ENCODE measurements at places on chromosomes 1 and 21.

DNA sequence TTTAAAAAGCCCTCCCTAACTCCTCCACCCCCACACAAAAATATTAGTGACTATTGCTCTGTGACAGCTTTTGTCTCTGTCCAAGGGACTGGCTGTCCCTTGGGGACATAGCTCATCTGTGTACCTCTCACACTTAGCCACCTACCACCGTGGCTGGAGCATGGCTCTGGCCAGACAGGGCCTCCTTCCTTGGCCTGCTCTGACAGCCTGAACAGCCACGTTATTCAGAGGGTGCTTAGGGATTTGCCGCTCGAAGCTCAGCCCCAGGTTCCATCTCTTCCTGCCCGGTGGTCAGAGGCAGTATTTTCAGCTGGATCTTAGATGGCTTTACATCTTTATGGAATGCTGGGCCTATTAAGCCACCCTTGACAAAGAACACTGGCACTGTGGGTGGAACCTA, 6.1 kb upstream of the CELSR2 start:
- DNase-seq, result no peak

DNA sequence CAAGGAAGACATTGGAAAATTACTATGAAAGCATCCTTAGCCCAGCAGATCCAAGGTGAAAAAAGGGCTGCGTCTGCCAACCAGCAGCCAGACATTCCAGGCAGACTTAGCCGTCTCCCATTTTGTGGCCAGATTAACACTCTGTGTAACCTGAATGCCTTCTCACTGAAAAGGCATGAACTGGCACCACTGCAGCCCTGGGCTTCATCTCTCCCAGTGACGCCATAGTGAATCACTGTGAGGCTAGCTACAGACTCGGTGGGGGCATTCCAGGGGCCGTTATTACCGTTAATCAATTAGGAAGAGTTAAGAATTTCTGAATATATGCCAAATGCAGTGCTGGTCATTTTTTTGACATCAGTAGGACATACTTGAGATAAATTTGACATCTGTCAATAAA, 627.4 kb downstream of the LMO4 start:
- no peak for DNase-seq

DNA sequence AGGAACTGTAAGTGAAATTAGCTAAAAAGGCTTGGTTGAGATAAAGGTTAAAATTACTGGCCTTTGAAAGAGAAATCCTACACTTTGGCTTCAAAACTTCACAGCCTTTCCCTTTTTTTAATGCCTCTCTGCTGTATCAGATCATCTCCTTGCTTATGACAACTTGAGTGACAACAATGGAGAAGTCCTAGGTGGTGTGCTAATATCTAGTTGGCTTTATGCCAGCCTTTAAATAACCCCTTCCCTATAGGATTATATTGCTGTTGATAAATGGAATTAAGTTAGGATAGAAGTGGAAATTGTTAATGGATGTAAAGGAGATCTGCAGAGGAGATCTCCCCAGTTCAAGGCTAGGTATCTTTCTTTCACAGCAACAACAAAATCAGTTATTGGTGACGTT, 130.2 kb upstream of the ATP1B1 start:
- DNase-seq, result no peak

- no peak for DNase-seq
These were observed 95.6 kb upstream of the GPR52 start for GRCh38 chr1:174352117-174352516.

DNA sequence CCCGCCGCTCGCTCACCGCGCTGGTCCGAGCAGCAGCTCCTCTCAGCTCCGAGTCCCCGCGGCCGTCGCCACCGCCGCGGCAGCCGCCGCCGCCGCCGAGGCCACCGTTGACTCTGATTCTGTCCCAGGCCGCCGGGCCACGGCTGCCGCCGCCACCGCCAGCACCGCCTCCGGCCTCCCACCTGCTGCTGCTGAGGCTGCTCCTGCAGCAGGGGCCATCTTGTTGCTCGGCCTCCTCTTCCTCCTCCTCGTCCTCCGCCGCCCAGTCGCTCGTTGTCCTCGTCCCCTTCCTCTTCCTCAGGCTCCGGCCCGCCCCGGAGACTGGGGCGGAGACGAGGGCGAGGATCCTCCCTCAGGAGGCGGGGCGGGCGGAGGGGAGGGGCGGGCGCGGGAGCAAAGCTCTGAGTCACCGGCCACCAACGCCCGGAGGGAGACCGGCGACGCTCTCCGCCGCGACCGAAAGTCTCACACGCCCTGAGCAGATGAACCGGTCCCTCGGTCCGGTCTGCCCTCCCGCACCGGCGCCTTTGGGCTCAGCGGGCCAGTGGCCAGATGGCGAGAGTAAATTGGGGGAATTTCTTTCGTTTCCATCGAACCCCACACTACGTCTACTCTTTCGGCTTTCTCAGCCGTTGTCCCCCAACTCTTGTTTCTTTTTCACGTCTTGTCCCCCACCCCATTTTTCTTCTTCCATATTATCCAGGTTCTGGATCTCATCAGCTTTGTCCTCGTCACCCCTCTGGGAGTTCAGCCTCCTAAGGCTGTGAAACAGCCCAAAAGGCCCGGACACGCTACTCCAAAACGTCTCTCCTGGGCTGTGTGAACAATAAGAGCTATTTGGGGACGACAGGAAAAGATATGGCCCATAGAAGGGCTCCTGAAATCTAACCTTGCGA, at the start of gene RC3H1:
TSS of gene RC3H1 (minus strand) at position 278 of the 896 bp plus-strand sequence. CDS start 29,372 bp downstream, outside the sequence.
- DNase-seq, result peak; percentile 91

- DNase-seq, result no peak
These were observed 19.2 kb downstream of the MAB21L3 start for GRCh38 chr1:116130356-116130755.

DNA sequence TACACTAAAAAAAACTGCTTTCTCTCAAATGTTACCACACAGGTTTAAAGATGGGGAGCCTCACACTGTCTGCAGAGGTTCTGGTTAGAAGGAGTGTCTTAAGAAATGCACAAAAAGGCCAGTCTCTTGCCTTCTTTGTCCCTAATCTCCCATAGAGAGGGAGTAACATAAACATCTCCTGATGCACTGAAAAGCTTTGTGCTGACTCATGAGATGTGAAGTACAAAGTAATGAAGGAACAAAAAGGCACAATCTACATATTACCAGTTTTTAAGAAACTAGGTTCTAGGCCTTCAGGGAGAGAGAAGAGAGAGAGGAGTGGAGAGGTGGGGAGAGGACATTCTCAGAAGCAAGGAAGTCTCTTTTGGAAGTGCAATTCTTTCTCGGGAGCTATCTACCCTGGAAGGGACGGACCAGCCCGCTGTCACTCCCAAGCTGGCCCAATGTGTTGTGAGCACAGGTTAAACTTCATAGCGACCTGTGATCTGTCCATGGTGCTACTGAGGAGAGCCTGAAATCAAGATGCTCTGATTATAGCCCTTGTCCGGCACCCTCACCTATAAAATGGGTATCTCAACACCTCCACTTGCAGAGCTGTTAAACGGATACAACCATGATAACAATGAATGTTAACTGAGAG, 458.1 kb downstream of the DISC1 start:
- no peak for DNase-seq

- DNase-seq, result peak; percentile 51
These were observed 57.5 kb downstream of the BCL9 start for GRCh38 chr1:147598621-147599361.

GRCh38 chr1:158806916-158807536, 24.1 kb upstream of the MNDA start:
- no peak for DNase-seq

- DNase-seq, result peak; percentile 5
These were observed 112.5 kb downstream of the USH2A start for GRCh38 chr1:216310776-216311175.

- DNase-seq, result no peak
These were observed 11.1 kb upstream of the RAVER2 start for GRCh38 chr1:64733581-64734286.

GRCh38 chr1:11559591-11559970, 80.6 kb downstream of the DISP3 start:
- DNase-seq, result no peak

- DNase-seq, result no peak
These were observed 8.8 kb downstream of the MYCL start for GRCh38 chr1:39892601-39893595.

DNA sequence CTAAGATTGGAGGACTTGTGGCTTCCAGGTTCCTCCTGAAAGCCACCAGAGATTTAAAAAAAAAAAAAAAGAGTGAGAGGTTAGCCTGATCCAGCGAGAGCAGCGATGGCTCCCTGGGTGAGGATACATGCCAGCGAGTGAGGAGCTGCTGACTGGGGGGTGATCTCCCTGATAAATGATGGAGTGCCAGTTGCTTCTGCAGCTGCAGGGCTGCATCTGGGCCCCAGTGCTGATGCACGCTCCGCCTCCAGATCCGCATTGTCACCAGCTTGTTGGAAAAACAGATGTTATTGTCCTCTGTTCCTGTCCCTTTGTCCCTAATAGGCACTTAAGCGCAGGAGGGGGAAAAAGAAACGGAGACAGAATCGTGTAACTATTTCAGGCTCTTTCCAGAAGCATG, 28.6 kb downstream of the UBIAD1 start:
- DNase-seq, result no peak

DNA sequence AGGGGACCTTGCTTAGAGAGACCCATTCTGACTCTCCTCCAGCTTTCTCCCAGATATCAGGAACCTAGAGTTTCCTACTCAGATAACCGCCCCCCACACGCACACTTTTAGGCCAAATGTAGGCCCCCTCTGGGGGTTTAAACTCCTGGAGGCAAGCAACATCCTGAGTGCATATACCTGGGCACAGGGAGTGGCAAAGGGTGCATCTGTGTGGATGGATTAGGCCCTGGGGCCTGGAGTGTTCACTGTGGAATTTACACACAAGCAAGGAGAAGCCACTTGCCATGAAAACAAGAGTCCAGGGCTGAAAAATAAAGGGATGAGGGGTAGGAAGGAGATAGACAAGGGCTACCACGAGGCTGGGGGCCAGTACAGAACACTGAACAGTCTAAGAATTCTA, 343.1 kb downstream of the NTNG1 start:
- no peak for DNase-seq

DNA sequence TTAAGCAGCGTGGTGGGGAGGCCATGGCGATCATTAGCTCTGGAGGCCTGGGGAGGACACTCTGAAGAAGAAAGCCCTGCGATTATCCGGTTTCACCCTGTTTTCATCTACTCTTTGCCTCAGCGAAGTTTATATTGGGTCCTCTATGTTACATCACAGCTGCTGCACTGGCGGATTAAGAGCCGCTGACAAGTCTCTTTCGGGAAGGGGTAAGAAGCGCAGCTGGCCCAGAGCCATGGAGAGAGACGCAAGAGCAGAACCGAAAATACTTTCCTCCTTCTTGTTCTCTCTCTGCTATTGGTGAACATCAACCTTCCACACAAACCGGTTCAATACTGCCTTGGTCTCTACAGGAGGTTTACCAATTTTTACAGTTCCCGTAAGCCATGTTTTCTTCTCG, 291.5 kb downstream of the FAM72C start:
- DNase-seq, result no peak

DNA sequence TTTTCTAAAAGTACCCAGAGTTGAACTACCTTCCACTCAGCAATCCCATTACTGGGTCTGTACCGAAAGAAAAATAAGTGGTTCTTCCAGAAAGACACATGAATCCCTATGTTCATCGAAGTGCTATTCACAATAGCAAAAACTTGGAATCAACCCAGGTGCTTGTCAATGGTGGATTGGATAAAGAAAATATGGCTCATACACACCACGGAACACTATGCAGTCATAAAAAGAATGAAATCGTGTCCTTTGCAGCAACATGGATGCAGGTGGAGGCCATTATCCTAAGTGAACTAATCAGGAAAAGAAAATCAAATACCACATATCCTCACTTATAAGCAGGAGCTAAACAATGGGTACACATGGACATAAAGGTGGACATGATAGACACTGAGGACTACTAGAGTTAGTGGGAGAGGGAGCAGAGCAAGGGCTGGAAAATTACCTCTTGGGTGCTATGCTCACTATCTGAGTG, 32.9 kb upstream of the JUN start:
- no peak for DNase-seq

GRCh38 chr1:913491-914130, 10.1 kb upstream of the SAMD11 start:
- no peak for DNase-seq

GRCh38 chr1:15181564-15181963, 28.0 kb downstream of the TMEM51 start:
- no peak for DNase-seq

- no peak for DNase-seq
These were observed 92.2 kb downstream of the GRIK3 start for GRCh38 chr1:36942148-36942547.

DNA sequence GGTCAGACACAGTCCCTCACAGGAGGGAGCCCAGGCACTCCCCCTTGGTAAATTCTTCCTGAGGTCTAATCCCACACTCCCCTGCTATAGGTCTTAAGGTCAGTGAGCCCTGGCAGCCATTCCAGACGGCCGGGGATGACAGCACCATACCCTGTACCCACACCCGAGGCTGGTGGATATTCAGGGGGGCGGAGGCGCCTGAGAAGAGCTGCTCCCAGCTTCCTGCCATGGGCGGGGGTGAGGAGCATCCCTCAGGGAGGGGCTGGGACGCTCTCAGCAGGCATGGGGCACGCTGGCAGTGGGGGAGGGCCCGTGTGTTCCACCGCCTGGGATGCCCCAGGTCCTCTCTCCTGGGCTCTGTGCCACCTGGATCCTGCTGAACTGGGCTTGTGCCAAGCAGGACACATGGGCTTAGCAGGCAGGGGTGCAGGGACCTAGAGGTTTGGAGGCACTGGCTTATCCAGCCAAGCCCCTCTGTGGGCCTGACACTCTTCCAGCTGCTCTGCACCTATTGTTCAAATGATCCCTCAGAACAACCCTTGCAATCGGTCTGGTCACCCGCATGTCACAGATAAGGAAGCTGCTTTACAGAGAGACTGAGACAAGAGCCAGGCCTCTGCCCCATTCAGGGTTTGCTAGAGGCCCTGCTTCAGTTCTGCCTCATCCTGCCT, 5.7 kb upstream of the ADGRB2 start:
- DNase-seq, result no peak

- no peak for DNase-seq
These were observed 566.8 kb upstream of the USP24 start for GRCh38 chr1:55781944-55782482.

DNA sequence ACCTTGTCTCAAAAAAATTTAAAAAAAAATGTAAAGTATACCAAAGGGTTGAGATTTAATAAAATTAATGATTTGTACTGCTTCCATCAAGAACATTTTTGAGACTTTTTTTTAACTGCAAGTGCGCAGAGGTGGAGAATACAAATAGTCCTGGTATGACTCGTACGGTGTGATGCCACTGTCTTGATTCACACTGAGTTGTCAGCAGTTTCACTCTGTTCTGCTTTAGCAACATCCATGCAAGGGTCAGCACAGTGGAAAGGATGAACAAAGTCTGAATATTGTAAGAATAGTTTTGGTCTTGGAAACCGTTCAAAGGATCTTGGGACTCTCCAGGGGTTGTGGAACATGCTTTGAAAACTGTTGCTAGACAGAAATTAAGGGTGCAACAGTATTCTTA, 40.2 kb downstream of the EXO1 start:
- no peak for DNase-seq

Data from OCI-LY7 (cell line).